ENCODE measurements at places on chromosomes 4 and X. TPM values are rescaled to one million over a fixed set of nuclear protein-coding genes. Genes with fewer than 3 reads are reported as not detected.

DNA sequence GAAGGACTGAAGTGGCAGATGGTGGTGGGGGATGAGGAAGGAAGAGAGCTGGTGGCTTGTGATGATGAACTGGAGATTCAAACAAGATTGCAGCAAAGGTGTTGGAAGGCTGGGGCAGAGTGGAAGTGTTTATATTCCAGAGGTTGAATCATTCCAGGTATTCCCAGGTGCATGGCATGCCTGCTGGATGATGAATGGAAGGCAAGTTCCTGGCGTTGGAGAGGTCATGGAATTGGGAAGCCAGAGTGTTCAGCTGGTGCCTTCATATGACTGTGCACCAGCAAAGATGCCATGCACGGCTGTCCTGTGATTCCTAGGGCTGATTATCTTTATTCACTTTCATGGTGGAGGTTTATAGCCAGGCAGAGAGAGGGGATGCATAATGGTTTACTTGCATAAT, 135.8 kb upstream of the PUDP start:
- no peak for DNase-seq

DNA sequence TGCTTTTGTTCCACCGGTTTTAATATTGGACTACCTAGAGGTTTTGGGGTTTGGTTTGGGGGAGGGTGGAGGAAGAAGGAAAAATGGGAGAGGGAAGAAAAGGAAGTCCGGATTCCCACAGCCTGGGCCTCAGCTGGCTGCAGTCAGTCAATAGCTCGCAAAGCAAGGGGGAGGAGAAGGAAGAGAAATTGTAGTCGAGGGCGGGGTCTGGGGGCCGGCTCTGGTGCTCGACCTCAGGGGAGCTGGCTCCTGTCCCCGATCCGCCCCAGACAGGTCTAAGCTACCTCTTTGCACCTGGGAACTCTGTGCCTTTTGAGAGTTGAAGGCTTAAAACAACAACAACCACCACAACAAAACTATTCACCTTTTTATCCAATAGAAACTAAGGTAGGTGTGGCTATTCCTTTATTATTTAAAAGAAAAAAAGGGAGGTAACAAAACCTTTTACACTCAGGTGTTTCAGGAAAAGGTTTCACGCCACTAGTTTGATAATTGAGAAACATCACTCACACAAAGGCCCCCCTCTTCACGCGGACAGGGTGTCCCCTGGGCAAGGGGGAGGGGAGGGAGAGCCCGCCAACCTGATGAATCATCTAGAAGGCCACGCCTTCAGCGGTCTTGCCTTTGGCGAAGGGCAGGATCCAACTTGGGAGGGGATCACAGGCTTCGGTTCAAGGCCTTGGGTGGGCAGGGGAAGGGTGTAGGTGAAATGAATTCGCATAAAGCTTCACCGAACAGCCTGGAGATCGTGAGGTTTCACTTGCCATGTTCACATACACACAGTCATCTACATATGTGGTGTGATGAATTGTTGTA, 1.6 kb upstream of the LNX1 start:
- DNase-seq, result peak; percentile 20

DNA sequence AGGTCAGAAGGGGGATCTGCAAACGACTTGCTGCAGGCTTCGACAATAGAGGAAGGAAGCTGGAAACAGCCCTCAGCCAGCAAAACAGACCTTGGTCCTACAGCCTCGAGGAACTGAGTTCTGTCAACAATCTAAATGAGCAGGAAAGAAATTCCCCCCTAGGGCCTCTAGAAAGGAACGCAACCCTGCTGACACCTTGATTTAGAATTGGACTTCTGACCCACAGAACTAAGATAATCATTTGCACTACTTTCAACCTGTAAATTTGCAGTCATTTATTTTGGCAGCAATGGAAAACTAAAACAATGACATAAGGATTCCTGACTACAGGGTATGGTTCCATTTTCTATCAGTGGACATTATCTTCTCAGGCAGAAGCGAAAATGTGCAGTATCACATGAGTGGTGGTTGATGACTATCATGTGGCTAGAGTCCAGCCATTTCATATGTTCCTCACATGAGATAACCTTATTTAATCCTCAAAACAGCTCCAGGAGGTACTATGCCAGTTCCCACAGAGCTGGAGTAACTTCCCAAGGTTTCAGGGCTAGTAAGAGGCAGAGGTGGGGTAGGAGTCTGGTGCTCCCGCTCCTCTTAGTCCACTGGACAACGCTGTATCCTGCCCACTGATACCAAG, 61.6 kb downstream of the SAT1 start:
- DNase-seq, result peak; percentile 21

Gene HSFX1
- 0.75 TPM for total RNA-seq

DNA sequence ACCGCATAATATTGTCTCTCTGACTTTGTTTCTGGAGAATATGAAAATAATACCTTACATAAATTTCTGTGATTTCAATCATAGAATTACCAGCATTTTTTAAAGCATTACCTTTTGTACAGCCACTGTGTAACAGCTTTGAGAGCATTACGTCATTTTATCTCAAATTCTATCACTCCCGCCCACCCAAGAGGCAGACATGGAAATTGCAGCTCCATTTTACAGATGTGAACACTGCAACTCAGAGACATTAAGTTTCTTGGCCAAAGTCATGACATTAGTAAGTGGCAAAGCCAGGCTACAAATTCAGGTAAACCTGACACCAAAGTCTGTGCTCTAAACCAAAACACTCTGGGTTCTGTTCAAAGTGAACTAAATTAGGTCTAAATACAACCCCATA, 33.6 kb upstream of the KDR start:
- DNase-seq, result no peak

GRCh38 chr4:138492176-138492575, 250.0 kb upstream of the SLC7A11 start:
- no peak for DNase-seq

DNA sequence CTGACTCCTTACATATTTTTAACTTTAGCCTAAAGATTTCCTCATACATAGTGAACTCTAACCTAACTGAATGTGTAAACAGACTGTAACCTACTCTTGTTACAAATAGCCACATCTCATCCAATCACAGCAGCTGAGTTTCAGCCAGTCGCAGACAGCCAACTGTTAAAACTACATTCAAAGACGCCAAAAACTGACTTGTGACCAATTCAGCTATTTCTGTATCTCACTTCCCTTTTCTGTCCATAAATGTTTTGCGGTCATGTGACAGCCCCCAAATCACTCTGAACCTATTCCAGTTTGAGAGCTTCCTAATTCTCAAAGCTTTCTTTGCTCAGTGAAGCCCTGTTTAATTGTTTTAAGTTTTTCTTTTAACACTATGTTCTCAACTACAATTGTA, 2731.9 kb downstream of the ARAP2 start:
- no peak for DNase-seq

- no peak for DNase-seq
Observed at GRCh38 chr4:80243274-80244018, 23.0 kb upstream of the FGF5 start.

Gene CT45A8
- not detected for total RNA-seq

- DNase-seq, result no peak
Observed at GRCh38 chrX:118614150-118614549, 113.3 kb upstream of the IL13RA1 start.

- DNase-seq, result no peak
Observed at GRCh38 chr4:14835288-14835687, 167.0 kb upstream of the CPEB2 start.

DNA sequence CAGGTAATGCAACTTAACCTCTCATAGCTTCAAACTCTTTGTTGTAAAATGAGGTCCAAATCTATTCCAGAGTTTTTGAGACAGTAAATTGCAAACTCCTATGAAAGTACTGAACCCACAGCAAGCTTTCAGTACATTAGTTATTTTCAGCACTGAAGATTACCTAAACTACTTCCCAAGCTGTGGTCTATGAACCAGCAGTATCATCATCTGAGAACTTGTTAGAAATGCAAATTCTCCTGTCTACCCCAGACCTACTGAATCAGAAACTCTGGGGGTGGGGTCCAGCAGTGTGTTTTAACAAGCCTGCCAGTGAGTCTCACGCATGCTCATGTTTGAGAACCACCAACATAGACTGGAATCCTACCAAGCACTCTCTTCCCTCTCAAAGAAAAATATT, 5.7 kb upstream of the CASP6 start:
- no peak for DNase-seq

GRCh38 chrX:138411048-138411447, 300.5 kb downstream of the FGF13 start:
- no peak for DNase-seq

DNA sequence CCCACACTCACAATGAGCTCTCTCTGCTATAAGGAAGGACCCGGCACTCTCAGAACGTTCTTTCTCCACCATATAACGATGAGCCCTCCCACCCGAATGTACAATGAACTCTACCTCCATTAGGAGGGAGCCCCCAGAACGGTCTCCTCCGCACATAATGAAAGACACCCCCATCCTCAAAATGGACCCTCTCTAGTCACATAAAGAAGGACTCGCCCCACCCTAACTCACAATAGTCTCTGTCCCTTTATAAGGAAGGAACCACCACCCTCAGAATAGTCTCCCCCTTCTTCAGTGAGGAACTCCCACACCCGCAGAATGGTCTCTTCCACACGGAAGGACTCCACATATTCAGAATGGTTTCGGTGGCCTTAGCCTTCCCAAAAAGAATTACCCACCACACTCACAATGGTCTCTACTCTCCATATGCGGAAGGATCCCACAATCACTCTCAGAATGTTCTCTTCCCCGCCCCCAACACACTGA, 477 bp downstream of the SLC35A2 start:
- no peak for DNase-seq

DNA sequence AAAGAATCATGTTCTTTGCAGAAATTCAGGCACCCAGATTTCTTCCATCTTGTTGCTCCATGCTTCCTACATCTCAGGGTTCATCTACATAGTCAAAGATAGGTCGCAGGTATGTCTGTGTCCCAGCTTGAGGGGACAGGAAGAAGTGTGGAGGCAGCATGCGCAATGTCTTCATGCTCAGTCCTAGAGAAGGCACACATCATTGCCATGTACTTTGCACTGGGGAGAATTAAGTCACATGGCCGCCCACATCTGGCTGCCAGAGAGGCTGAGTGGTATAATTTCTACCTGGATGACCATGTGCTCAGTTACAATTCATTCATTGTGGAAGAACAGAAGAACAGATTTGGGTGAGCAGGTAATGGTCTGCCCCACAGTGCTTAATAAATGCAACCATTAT, 54.1 kb downstream of the GAB1 start:
- DNase-seq, result no peak

Gene BST1
- total RNA-seq, result 24.5 TPM

Gene UGT2B17
- total RNA-seq, result not detected

DNA sequence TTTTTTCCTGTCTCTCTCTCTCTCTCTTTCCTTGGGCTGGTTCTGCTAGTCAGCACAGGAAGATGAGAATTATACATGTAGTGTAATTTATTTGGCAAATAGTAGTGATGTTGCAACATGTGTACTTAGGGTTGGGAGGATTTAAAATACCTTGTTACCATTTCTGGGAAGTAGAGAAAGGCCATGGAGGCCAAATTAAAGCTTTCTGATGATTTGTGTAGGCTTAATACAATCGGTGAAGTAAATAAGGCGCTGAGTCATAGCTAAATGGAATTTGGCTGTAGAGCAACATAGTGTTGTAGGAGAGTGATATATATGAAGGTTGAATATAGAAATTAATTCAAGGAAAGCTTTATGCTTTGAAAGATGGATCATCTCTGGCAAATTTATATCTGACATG, 295.3 kb downstream of the GRID2 start:
- DNase-seq, result no peak

Gene SPANXD
- total RNA-seq, result not detected

Gene MAMLD1
- 6.6 TPM for total RNA-seq

DNA sequence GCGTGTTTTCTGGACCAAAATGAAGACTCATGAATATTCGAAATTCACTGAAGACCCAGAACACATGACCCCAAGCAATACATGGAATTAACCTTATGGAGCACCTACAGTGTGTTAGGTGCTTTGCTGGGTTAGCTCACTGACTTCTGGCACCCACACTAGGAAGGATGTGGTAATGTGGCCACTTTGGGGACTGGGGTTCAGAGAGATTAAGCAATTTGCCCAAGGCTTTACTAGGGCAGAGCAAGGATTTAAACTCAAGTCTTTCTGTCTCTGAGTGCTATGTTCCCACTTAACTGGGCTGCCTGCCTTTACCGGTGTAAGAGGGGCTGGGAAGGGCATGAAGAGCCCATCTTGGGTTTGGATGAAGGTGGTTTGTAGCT, 162.0 kb upstream of the ATP6AP2 start:
- no peak for DNase-seq

Gene ZIC3
- 0.31 TPM for total RNA-seq

DNA sequence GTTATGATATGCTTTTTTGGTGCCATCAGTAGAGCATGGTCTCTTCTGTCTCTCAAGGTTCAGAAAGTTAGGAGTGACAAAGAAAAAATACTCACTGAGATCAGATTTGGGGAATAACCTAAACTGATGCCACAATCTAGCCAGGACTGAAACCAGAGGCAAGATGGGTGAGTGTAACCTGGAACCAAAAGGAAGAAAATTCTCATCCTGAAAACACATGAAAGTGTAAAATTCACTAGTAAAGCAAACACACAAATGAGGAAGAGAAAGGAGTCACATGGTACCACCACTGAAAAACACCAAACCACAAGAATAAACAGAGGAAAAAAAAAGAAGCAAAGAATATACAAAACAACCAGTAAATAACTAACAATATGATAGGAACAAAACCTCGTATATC, 96.4 kb downstream of the ANXA10 start:
- DNase-seq, result no peak

- no peak for DNase-seq
Observed at GRCh38 chr4:14752341-14753046, 249.8 kb upstream of the CPEB2 start.

Gene TSPAN7
- total RNA-seq, result 3.5 TPM

DNA sequence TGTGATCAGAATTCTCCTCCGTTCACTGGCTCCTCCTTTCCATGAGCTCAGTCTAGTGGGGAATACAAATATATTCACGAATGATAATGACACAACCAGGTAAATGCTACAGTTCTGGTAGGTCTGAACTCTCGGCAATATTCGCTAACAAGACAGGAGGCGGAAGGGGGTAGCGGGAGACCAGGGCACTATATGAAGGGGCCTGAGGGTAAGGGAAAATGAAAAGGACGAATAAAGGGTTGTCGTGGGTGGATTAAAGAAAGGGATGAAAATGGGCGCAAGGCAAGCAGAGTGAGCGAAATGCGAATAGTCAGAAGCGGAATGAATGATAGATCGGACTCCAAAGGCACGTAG, 743 bp downstream of the NKAP start:
- peak; percentile 3 for DNase-seq

Gene SGMS2
- total RNA-seq, result 48.3 TPM

Gene CSAG3
- 6.6 TPM for total RNA-seq

DNA sequence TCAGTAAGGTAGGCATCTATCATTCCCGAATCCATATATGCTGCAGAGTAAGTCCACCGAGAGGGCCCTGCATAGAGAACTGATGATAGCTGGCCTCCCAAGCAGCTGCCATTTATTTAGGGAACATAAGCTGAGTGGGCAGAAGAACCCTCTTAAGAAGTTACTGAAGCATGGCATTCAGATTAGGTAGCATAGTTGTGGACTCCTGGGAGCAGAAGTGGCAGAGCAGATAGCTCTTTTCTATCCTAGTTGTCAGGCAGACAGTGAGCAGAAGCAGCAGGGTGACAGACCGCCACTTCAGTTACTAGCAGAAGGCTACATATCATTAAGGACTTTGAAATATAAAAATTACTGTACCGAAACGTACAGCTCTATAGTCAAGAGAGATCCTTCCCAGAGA, 454.7 kb downstream of the PPP4R3C start:
- DNase-seq, result no peak

- peak; percentile 2 for DNase-seq
Observed at GRCh38 chr4:80831383-80832361, 198.8 kb upstream of the BMP3 start.

- peak; percentile 44 for DNase-seq
Observed at GRCh38 chr4:139441029-139441428, 12.9 kb upstream of the RAB33B start.

Gene SSX2
- not detected for total RNA-seq
